Left cardiac atrium (tissue), 4 donors: ENCODE measurements at places on chromosomes 4 and X.

DNA sequence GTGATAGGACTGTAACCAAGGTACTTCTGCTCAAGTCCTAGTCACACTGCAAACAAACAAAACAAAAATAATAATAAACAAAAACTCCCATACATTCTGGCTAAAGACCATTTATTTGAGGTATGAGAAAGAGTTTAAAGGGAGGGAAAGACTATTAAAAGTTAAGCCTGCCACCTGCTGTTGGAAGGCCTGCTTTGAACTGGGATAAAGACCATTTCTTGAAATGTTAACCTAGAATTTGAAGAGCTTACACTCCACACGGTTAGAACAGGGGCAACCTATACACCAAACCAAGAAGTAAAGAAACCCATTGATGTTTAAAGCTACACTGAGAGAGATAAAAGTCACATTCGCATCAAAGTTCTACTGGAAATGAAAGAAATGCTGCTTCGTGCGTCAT, 548.7 kb upstream of the DIPK2B start:
- no peak for DNase-seq

GRCh38 chrX:154967603-154968002, 54.9 kb downstream of the F8 start:
- no peak for DNase-seq

- no peak for DNase-seq
Measured at GRCh38 chrX:27715610-27716009, 92.2 kb upstream of the MAGEB10 start.

DNA sequence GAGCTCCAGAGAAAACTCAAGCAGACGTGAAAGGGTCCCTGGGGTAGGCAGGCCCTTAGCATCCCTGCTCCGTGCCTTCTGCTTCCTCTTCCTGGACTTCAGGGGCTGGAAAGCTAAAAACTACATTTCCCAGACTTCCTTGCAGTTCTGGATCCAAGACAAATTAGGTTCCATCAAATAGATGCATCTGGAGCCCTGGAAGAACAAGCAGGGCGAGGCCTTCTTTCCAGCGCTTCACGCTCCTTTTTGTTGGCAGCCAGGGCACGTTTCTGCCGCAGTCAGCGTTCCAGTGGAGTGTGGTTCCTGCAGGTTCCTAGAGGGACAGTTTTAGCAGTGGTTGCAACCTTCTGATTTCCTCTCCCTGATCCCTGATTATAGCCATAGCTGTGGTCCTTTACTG, 53.6 kb upstream of the MSX1 start:
- no peak for DNase-seq

DNA sequence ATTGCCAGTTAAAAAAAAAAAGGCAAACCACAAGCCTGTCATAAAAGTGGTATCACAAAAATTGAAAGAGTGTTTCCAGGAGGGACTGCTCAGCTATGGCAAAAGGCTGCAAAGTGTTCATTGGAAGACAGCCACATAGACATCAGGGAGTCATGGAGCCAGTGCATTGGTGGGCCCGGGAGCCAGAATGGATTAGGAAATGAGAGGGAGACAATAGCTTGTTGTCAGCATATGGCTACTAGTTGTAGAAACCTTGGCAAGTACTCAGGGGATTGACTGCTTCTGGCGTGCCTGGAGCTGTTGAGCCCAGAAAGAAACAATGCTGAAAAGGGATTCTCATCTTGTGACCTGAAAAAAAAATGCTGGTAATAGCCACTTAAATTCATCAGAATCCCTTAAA, 5.0 kb downstream of the GAR1 start:
- DNase-seq, result no peak

DNA sequence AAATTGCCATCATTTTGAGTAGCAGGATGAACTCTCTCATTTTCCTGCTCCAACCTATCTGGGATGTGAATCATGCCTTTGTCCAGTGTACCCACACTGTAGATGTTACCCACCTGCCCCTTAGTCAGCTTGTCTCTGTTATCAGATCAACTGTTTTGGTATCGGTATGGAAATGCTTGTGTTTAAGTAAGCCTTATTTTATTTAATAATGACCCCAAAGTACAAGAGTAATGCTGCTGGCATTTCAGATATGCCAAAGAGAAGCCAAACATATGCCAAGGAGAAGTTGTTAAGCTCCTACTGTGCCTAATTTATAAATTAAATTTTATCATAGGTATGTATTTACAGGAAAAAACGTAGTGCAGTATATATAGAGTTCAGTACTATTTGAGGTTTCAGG, 18.6 kb upstream of the RAP1GDS1 start:
- no peak for DNase-seq

DNA sequence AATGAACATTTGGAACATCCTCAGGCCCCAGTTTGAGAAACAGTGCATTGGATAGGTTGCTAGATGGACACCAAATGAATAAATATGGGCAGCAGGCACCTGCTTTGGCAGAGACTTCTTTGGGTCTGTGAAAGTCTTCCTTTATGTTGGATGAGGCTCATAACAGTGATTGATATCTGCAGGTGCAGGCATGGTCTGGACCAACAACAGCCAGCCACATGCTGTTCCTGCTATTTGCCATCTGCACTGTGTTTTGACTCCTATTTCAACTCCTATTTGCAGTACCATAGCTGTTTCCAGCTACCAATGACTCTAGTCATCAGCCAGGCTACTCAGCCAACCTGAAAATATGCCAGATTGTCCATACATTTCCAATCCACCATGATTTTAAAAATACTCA, 60.9 kb downstream of the ANAPC4 start:
- DNase-seq, result no peak

GRCh38 chr4:99807666-99808065, 9.0 kb upstream of the DAPP1 start:
- DNase-seq, result no peak

GRCh38 chrX:25007059-25008053, 8.4 kb downstream of the ARX start:
- no peak for DNase-seq

DNA sequence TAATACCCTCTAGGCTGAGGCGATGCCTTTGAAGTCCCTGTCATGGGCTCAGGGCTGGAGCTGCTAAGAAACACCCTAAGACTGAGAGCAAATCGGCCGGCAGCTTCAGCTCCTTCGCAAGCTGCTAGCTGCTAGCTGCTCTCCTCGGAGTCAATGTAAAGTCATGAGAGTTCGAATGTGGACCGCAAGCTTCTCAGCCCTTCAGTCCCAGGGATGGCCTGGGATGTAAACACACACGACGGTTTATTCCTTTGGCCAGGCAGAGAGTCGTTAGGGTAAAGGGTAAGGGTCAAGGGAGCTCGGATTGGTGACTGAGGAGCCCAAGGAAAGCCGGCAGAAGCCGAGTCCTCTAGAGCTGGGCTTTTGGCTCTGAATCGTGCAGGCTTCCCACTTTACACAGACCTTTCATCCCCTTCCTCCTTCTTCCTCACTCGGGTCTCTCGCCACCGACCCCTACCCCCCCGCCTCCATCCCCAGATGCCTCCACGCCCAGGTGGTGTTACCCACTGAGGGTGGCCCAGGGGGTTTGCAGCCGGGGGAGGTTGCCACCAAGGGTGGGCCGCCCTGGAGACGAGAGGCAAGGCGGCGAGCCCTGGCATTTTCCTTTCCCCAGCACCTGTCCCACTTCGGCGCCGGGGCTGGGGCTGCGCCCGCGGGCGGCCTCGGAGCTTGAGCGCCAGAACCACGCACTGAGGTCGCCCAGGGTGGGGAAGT, 3.1 kb upstream of the BCORL1 start:
- no peak for DNase-seq

DNA sequence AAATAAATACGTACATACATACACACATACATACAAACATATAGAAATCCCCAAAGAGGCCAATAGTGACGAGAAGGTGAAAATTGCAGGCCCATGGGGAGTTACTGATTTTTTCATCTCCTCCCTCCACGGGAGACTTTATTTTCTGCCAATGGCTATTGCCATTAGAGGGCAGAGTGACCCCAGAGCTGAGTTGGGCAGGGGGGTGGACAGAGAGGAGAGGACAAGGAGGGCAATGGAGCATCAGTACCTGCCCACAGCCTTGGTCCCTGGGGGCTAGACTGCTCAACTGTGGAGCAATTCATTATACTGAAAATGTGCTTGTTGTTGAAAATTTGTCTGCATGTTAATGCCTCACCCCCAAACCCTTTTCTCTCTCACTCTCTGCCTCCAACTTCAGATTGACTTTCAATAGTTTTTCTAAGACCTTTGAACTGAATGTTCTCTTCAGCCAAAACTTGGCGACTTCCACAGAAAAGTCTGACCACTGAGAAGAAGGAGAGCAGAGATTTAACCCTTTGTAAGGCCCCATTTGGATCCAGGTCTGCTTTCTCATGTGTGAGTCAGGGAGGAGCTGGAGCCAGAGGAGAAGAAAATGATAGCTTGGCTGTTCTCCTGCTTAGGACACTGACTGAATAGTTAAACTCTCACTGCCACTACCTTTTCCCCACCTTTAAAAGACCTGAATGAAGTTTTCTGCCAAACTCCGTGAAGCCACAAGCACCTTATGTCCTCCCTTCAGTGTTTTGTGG, 180.7 kb downstream of the AR start:
- no peak for DNase-seq

DNA sequence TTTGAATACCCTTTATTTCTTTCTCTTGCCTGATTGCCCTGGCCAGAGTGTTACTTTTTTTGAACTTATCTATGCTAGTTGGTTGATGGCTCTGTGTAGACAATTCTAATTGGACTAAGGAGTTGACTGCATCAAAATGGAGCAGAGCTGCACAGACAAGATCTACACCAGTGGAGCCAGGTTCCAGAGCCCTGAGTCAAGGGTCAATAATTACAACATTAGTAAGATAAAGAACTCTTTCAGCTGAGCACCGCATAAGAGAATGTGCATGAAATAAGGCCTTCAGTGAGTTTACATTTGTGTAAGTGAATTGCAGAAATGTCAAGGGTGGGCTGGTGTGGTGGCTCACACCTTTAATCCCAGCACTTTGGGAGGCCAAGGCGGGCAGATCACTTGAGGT, 599.7 kb upstream of the TENM3 start:
- DNase-seq, result no peak

DNA sequence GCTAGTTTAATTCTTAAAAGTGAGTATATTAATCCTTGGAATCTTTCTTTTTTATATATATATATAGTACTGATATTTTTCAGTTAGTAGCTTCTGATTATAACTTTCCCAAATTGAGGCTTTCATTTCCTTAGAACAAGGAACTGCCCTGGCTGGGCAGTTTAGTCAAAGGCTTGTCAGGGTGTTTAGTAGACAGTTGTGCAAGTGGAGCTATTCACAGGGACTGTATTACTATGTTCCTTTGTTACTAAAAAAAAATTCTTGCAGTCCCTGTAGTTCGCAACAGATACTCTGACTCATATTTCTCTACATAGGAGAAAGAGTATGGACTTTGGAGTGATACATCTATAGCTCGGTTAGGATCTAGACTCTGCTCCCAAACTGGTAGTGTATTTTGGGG, 20.8 kb downstream of the USO1 start:
- no peak for DNase-seq

DNA sequence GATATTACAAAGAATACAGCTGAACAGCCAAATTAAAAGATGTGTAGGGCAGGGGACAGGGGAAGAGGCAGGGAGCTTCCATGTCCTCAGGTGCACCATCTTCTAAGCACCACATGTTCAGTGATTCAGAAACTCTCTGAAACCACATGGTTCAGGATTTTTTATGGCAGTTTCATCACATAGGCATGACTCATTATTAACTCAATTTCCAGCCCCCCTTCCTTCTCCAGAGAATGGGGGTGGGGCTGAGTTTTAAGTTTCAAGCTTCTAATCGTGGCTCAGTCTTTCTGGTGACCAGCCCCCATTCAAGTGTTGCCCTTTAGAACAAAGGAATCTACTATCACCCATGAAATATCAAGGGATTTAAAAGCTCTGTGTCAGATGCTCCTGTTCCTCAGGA, 317.8 kb upstream of the GALNT7 start:
- DNase-seq, result no peak

GRCh38 chr4:168486912-168487281, 6.6 kb upstream of the DDX60L start:
- no peak for DNase-seq

- no peak for DNase-seq
Measured at GRCh38 chr4:177016541-177017141, 223.9 kb upstream of the VEGFC start.

DNA sequence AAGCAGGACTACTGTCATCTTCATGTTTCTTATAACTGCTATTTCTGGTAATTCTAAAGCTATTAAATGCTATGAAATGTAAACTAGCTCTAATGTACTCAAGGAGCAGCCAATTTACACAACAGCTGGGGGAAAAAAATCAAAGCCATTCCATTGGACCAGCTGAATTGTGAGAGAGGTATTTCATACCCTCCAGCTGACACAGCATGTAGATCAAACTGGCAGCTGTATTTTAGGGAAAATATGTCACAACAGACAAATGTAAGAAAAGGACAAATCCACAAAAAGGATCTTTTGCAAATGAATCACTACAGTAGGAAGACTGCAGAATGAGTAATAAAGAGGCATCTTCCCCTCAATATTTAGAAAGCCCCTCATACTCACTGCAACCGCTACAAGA, 65.2 kb upstream of the FAM47B start:
- no peak for DNase-seq

GRCh38 chrX:79412972-79413371, 45.8 kb upstream of the ITM2A start:
- no peak for DNase-seq
